Natural killer cell (primary cell): ENCODE measurements at places on chromosomes 7 and 10. TPM values are rescaled to one million over a fixed set of nuclear protein-coding genes. Genes with fewer than 3 reads are reported as not detected.
A peak's percentile ranks its signal among the peaks of the same experiment; 100 is the strongest.

The KAT6B gene
- total RNA-seq = 117 TPM

- DNase-seq = peak; percentile 24
These were observed 122.2 kb downstream of the NPY start for GRCh38 chr7:24406053-24406788.

DNA sequence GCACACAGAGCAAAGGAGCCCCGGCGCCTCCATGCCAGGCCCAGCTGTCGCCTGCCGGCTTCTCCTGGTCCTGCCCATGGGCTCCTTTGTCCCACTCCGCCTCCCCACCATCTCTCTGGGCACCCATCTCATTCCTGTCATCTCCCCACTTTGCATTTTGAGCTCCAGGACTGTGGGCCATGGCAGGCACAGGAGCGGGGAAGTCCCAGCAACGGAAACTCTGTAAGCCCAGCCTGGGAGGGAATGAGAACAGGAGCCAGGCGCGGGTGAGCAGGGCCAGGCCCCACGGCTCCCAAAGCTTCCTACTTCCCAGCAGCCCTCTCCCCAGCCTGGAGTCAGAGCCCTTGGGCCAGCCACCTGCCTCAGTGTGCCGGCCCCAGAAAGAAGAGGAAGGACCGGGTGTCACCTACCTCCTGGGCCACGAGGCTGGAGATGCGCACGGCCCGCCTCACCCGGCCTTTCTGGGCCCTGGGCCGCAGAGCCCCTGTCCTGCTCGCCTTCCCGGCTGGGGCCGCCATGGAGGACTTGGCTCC is 23.1 kb downstream of the KCNH2 start:
- no peak for DNase-seq

- no peak for DNase-seq
These were observed 215.7 kb downstream of the HTR7 start for GRCh38 chr10:90642136-90642535.

GRCh38 chr10:110174201-110174600 is 33.2 kb upstream of the MXI1 start:
- no peak for DNase-seq

The CPN1 gene
- not detected for total RNA-seq

- DNase-seq = no peak
These were observed 190.9 kb upstream of the LYZL2 start for GRCh38 chr10:30820261-30820991.

The NPVF gene
- total RNA-seq = not detected

The TMEM106B gene
- total RNA-seq = 20.4 TPM

GRCh38 chr10:17452060-17452841 is 2.1 kb downstream of the ST8SIA6 start:
- no peak for DNase-seq

- no peak for DNase-seq
These were observed 1289.7 kb upstream of the SORCS1 start for GRCh38 chr10:108454224-108454623.

The TMEM184A gene
- not detected for total RNA-seq

The FAM24B gene
- 12.6 TPM for total RNA-seq

- DNase-seq = peak; percentile 60
These were observed 10.5 kb upstream of the TRIM24 start for GRCh38 chr7:138449580-138449979.

The MACC1 gene
- 0.26 TPM for total RNA-seq

- DNase-seq = no peak
These were observed 26.9 kb downstream of the CAV1 start for GRCh38 chr7:116551692-116552091.

DNA sequence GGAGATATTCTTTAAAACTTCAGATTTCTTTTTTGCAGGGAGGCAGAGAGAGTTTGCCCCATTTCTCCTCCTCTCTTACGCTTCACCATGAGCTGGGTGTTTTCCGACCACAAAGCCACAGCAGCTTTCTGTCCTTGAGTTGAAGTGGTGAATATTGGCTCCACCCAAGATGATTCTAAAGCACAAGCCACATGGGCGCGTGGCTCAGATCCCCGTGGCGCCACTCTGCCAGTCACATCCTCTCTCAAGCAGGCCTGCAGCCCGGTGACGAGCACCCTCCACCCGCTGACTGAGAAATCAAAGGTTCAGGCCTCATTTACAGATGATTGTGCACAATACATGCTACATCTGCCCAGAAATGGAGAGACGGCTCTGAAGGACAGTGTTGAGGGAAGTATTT is 27.6 kb upstream of the RNF32 start:
- peak; percentile 88 for DNase-seq

DNA sequence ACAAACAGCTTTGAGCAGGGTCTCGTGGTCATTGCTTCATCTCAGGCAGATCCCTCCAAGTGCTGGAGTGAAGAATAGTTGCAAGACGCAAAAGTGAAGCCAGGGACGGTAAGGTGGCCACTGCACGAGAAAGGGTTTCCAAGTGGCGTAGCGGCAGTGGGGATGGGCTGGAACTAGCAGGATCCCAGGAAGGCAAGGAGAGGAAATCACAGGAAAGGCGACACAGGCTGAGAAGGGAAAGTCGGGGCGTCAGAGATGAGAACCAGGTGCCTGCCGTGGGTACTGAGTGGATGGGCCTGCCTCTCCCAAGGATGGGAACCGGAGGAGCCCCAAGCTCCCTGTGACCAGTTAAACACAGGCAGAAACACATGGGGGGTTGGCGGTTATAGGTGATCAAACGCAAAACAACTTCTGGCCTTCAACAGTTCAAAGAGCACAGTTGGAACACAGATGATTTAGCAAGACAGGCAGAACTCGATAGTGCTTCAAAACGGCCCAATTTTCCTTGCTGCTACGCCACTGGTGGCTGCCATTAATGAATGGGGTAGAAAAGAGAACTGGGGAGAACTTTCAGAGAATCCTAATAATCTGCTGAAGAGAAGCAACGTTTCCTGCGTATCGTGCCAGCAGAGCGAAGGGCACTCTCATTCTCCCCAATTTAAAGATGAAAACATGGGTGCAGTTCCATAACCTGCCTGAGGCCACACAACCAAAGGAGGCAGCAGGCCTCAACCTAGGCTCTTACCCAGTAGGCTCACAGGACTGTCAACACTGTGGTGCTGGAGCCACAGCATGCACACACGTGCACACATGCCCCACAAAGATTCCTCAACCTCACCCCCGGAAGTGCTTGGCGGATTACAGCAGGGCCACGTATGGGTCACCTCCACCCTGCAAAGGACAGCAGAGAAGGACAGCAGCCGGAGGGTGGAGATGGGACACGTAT is 61.9 kb downstream of the MAD1L1 start:
- no peak for DNase-seq

The MINDY4 gene
- total RNA-seq = 1.1 TPM

GRCh38 chr7:100642534-100642907 is 1.2 kb upstream of the TFR2 start:
- peak; percentile 36 for DNase-seq

The ARHGAP19 gene
- total RNA-seq = 23.3 TPM

The OR2A12 gene
- not detected for total RNA-seq

DNA sequence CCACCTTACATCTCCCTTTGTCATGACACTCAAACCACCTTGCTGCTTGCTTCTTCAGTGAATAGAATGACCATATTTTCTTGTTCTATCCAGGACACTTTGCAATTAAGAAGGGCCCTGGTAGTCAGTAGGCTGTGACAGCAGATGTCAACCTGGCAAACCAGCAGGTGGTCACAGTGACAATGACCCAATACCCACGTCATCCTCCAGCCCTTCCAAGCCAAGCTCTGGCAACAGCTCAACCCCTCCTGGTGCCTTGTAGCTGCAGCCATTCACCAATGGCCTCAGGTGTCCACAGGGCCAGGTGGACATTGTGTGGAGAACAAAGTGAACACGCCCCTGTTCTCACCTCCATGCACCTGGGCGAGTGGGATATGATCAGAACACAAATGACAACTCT is 87.6 kb upstream of the MACROH2A2 start:
- no peak for DNase-seq

- peak; percentile 72 for DNase-seq
These were observed 170.2 kb downstream of the FAM107B start for GRCh38 chr10:14604181-14605142.

GRCh38 chr7:49229246-49229645 is 304.9 kb downstream of the CDC14C start:
- DNase-seq = no peak

DNA sequence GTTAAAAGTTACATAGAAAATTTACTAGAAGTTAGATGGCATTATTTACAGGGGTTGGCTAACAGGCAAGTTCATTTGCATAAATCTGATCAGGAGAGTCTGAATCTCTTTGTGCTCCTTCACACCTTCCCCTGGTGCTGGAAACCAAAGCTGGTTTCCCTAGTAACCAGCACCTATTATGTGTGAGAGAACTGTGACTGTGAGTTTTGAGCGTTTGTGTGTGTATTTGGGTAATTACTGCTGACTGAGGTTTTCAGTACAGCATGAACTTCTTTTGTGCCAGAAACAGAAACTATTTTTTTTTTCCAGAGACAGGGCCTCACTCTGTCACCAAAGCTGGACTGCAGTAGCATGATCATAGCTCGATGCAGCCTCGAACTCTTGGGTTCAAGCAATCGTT is 10.3 kb upstream of the IFIT1B start:
- peak; percentile 35 for DNase-seq

DNA sequence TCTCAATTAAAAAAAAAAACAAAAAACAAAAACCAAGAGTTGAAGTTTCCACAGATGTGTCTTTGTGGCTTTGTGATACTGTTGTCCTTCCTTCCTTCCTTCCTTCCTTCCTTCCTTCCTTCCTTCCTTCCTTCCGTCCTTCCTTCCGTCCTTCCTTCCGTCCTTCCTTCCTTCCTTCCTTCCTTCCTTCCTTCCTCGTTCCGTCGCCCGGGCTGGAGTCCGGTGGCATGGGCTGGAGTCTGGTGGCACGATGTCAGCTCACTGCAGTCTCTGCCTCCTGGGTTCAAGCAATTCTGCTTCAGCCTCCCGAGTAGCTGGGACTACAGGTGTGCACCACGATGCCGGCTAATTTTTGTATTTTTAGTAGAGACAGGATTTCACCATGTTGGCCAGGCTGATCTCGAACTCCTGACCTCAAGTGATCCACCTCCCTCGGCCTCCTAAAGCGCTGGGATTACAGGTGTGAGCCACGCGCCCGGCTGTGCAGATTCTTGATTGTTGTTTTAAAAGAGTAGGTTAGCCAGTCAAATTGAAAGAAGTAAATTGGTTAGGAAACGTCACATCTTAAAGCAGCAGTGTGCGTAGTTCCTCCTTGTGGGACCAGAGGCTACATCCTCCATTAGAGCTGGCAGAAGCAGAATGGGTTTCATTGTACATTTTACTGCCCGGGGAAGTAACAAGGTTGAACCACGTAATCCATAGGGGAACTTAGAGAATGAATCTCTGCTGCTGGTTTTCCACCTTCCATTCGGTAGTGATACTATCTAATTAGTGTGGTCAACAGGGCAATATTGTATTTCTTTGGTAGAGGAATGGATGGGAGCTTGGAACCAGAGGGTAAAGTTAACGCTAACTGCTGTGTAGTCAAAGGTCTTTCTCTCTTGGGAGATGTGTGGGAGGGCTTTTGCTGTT is 20.6 kb downstream of the DNAJB6 start:
- no peak for DNase-seq

The NKX1-2 gene
- not detected for total RNA-seq

GRCh38 chr7:136389933-136390332 is 412.8 kb upstream of the MTPN start:
- DNase-seq = no peak

DNA sequence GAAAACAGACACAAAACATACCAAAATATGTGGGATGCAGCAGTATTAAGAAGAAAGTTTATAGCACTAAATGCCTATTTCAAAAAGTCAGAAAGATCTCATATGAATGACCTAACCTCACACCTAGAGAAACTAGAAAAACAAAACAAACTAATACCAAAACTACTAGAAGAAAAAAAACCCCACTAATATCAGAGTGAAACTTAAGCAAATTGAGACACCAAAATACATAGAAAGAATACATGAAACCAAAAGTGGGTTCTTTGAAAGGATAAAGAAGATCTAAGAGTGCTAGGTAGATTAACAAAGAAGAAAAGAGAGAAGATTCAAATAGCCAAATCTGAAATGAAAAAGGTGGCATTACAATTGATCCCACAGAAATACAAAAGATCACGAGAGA is 494.1 kb downstream of the SH2D4B start:
- DNase-seq = no peak

DNA sequence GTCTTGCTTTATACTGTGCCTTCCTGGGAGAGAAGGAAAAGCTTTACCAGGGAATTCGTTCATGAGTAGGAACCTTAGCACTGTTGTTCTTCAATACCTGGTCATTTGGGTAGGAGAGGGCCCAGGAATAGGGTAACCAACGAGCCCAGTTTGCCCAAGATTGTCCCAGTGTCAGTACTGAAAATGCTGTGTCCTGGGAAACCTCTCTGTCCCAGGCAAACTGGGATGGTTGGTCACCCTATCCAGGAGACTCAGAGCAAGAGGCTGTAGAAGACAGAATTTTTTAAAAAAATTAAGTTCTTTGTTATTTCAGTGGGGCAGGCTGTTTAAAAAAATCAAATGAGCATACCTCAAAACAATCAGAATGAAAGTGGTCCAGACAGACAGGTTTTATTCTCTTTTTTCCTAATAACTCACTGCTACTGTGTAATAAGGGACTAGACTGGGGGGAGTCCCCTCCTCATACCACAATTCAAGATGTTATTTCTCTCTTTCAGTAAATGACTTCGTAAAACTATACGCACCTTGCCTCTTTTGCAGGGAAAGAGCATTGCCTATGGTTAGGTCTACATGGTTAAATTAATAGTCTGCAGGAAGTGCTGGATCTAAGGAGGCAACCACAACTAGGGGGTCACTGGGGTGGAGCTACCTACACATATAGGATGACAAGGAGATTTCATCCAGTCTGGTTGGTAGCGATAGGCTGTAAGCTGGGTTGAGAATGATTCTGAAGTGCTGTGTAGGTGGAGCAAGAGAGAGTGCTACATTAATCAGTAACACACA is 41.1 kb upstream of the FAM133B start:
- no peak for DNase-seq

DNA sequence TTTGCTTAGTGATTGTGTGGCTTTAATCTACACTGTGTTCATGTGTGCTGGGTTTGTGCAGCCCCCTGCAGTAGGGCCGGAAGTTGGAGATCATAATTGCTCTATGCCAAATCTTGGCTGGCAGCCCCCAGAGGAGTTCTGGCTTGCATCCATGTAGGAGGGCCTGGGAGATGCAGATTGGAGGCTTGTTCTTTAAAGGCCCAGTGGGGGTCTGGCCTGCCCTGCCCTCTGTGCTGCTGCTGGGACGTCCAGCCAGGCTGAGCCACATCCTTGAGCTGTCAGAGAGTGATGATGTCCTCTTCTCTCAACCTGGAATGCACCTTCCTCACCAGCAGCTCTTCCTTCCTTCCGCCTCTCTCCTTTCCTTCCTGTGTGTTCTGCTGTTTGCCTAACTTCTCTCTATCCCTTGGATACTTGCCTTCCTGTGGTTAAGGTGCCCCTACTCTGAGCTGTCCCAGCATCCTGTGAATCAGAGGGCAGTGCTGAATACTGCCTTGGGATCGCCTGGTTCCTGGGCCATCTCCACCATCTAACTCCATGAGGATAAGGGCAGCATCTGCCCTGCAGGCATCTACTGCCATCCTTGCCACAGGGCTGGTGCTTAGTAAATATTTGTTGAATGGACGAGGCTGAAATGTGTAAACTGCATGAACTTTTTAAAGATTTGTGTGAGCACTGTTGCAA is 30.2 kb downstream of the DOCK1 start:
- no peak for DNase-seq
